ENCODE measurements at places on chromosomes 6 and 20.

DNA sequence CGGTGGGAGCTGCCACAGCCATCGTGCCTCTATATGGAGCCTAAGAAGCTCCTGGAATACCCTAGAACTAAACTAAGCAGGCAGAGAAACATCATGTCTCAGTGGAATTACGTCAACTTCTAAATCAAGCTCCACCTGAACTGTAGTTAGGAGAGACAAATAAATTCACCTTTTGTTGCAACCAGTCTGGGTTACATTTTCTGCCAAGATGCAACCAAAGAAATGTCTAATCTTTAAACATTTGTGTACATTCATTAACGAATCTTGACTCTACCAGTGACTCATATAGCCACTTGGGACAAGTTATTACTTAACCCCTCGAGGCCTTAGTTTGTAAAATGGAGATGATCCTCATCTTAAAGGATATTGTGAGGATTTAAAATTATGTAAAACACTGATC, 8.9 kb downstream of the PTPRK start:
- DNase-seq = no peak

GRCh38 chr6:46098678-46099077, 31.1 kb upstream of the ENPP4 start:
- DNase-seq = no peak

DNA sequence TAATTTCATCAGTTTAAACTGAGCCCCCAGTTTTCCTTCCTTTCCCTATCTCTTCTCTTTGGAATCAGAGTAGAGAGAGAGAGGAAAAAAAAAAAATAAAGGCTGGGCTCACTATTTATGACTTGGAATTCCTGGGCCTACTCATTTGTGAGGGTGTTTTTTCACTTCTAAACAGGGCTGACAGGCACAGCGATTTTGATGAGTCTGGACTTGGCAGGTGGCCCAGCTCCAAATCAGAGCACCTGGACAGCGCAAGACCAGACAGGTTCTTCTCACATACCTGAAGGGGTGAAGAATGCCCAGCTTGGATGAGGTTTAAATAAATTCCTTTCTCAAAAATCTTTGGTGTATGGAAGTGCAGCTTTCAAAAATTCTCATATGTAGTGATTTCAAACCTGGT, 122.2 kb downstream of the KIF13A start:
- DNase-seq = no peak

DNA sequence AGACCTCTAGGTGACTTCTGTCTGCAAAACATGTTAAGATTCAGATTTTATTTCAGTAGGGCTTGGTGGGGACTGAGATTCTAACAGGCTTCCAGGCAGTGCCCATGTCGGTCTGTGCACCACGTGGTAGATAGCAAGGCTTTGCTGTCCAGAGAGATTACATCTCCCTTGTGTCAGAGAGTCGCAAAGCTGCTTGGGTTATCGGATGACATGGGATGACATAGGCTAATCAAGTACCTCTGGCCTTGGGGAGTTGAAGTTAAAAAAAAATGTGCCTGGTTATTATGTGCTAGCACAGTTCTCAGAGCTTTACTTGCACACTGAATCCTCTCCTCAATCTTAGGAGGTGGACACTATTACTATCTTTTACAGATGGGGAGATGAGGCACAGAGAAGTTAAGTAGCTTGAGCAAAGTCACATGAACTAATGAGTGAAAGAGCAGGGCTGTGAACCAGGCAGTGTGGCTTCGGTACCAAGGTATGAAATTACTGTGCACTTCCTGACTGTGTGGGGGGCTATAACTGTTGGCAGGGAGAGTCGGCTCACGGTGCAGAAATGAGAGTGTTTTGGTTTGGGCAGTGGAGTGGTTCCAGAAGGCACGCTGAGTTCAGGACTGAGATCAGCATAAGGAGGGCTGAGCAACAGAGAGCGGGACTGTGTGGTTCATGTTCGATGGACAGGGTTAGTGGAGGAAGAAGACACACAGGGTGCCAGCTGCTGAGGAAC, 41.1 kb downstream of the FARS2 start:
- DNase-seq = peak; percentile 12

DNA sequence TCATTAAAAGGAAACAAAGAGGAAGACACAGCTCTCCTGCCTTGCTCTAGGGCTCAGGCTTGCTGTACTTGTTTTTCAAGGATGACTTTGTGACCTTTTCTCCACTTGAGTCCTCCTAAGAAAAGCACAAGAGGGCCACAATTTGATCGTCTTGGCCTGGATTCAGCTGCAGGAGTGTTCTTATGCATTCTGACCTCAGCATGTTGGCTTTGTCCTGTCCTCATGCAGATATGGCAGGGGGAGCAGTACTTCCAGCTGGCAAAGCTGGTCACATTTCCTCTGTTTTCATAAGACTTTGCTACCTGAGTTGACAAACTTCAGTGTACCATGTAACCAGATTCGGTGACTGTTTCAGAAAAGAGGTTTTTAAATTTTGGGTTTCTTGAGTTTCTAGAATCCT, 30.8 kb downstream of the KDM1B start:
- no peak for DNase-seq

GRCh38 chr6:6689400-6690143, 101.1 kb downstream of the LY86 start:
- no peak for DNase-seq

- DNase-seq = no peak
Observed at GRCh38 chr20:23530937-23531567, 37.2 kb downstream of the CST9L start.

- no peak for DNase-seq
Observed at GRCh38 chr6:135937106-135937505, 85.6 kb downstream of the PDE7B start.
